ENCODE measurements at places on chromosomes 7 and 10.

GRCh38 chr7:77456696-77457095, 40.5 kb upstream of the GSAP start:
- no peak for DNase-seq

GRCh38 chr7:134509010-134509409, 18.4 kb upstream of the AKR1B10 start:
- DNase-seq, result no peak

- DNase-seq, result no peak
These were observed 12.0 kb downstream of the MTG1 start for GRCh38 chr10:133405844-133406527.

- no peak for DNase-seq
These were observed 32.3 kb upstream of the PLEKHS1 start for GRCh38 chr10:113718969-113719822.

DNA sequence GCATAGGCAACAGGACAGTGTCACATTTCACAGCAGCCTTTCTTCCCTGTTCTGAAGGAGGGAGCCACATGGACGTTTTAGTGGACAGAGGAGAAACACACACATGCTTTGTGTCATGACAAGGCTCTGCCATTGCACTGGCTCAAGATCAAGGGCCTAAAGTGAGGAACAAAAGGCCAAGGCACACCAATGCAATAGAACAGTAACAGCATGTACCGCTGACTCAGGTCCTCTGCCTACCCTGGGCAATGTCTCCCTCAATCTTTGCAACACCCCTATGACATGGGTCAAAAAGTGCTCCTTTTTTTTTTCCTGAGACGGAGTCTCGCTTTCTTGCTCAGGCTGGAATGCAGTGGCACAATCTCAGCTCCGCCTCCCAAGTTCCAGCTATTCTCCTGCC, 57.8 kb upstream of the SDK1 start:
- DNase-seq, result no peak
